GF-D8 (cell line): ENCODE measurements at places on chromosomes 1 and 21.

GRCh38 chr1:11707621-11708276 is 16.2 kb downstream of the DRAXIN start:
- DNase-seq, result no peak

- DNase-seq, result peak; percentile 97
Measured at GRCh38 chr21:41361786-41362604, at the start of gene MX2. TSS of gene MX2 (plus strand) at chr21:41362027. CDS start at chr21:41376907, 14,880 bp downstream.

DNA sequence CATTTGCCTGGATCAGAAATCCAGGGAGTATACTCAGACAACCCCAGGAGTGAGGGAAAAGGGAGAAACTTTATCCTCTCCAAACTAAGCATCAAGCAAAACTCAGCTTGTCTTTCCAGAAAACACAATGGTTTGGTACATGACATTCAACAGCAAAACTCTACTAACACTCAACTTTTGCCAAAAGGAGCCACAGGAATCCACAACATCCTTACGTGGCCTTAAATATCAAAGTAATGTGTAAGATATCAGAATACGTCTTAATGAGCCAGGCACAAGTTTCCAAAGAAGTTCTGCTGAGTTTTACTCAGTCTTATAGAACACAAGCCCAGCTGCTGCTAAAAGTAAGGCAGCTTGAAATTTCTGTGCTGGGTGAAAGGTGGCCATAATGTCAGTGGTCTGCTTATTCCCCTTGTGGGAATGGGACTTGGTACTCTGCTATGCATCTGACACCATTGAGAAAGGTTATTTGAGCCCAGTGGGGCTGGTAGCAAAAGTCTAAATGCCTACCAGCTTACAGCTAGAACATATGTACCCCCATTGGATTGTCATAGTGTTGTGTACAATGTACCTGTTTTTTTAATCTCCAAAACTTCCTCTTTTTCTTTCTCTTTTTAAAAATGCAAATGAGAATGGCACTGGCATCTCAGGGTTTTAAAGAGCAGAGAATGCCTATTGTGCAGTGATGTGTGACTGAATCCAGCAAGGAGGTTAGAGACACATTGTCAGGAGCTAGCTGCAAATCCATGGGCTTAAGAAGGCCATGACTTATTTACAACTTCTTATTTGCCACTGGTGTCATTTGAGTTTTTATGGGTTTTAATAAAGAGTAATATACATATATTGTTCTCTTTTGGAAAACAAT is 62.0 kb upstream of the ST6GALNAC3 start:
- no peak for DNase-seq

DNA sequence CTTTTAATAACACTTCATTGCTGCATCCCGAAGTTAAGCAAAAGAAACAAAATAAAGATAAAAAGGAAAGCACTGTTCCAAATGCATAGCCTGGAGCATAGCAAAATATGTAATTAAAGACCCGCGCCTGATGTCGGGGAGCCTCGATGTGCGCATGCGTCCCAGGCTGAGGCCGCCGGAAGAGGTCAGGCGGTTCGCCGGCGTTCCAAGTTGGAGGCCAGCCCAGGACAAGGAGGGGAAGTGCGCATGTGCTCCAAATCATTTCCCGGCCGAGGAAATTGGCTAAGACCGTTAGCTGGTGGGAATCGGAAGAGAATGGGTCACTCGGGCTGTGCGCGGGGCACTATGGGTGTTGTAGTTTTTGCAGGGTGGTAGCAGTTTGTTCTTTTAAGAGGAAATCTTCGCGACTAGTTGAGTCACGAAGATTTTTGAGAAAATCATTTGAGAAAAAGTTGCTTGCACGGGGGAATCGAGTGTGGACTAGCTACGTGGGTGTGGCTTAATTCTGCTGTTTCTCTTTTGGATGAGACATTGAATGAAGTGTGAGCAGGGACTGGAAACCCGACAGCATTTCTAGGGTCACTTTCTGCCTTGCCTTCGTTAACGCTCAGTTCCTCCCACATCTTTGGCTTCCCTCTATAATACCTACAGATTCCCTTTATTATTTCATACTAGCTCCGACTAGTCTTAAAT is 31.0 kb upstream of the CD1D start:
- no peak for DNase-seq
